ENCODE measurements at places on chromosomes 6 and 20.

GRCh38 chr6:70103798-70104197 is 199.1 kb downstream of the COL9A1 start:
- no peak for DNase-seq

DNA sequence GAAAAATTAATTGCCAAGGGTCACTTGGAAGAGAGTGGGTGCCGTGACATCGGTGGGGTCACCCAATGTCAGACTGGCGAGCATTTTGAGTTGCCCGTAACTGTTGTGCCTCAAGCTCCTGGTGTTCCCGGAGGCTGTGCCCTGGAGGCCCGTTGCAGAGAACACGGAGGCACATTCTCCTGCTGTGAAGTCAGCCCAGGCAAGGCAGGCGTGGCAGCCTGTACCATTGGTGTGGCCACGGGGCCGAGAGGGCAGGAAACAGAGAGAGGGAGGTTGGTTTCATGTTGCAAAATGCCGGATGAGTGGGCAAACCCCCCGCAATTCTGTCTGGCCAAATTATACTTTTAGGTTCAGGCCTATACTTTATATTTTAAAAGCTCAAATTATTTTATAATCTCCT is 81.2 kb downstream of the THBS2 start:
- peak; percentile 69 for DNase-seq

DNA sequence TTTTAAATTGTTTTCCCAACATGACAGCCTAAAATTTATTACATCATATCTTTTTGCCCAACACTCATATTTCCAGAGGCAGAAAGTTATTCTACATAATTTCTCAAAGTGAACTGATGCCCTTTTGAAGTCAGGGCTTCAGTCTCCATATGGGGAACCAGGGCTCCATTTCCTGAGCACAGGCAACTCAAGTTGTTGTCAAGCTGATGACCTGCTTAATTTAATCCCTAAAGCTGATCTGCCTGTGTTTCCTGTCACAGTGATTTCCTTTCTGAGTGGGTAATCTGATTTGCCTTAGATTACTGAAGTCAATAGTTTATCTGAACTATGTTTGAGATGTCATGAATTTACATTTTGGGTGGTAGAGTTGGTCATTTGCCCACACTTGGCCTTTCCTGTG is 932.1 kb upstream of the MANEA start:
- no peak for DNase-seq

DNA sequence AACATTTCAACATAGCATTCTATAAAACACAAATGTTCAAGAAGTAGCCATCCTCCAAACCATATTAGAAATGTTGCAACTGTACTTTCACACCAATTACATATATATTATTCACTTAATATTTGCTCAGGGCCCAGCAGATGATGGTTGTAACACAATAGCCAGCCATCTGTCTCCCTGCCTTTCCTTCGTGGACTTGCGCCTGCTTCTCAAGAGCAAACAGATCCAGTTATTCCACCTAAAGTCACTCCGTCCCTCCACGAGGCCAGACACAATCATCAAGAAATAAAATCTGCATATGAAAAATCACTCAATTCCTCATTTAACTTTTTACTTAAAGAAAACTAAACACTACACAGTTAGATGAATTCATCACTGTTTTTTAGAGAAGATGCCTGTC is 160.4 kb downstream of the RALGAPA2 start:
- DNase-seq, result no peak

GRCh38 chr6:166275714-166276166 is 32.5 kb downstream of the PRR18 start:
- DNase-seq, result no peak

DNA sequence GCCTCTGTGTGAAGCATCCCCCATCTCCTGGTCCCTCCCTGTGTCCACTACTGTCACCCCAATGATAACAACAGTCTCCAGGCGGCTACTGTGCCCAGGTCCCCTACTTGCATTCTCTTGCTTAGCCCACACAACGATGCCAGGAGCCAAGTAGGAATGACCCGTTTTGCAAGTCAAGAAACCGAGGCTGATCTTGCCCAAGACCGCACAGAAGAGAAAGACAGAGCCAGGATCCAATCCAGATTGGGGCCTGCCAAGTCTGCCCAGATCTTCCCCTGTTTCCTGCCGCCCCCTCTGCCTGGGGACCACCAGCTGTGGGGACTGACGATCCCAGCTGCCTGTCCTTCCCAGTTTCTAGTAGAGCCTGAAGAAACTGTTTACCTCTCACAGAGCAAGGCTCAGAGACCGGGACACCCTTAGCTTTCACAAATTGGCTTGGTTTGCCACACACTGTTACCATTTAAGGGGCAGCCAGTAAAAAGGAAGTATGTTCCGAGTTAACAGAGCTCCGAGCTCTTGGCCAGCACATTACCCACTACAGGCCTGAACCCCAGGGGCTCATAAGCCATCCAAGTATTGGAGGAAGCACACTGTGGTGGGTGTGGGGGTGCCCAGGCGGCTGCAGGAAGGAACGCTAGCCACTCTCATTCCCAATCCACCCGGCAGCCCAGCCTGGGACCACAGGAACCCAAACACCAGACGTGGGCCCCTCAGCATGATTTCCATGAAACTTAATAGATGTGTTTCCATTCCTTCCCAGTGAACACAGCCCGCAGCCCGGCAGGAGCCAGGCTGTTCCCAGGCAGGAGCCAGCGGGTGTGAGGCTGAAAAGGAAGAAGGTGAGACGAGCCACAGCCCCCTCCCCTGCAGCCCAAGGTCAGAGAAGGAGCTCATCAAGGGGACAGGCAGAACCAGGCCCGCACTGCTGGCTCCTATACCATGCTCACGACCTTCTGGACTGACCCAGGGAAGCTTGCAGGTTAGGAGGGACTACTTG is 7.9 kb downstream of the KIAA1755 start:
- DNase-seq, result no peak

GRCh38 chr6:138430361-138431145 is 26.5 kb downstream of the HEBP2 start:
- no peak for DNase-seq

DNA sequence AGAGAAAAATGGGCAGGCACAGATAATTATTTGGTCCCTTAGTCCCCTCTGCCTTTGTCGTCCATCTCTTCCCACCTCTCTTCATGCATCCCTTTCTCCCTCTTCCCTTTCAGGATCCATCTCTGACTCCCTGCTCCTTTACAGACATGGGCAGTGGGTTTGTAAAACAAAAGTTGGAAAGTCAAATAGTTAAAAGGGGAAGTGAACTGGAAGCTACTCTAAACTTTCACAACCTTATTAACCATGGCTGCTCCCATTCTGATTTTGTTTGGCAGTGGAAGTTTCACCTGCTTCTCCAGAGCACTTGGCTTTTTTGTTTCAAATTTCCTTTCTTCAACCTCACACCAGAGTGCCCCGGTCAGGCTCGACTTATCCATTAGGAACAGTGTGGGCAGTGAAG is 1.2 kb downstream of the HLA-DQA2 start:
- DNase-seq, result no peak

GRCh38 chr6:34638834-34639736 is 57.5 kb downstream of the ILRUN start:
- DNase-seq, result no peak

DNA sequence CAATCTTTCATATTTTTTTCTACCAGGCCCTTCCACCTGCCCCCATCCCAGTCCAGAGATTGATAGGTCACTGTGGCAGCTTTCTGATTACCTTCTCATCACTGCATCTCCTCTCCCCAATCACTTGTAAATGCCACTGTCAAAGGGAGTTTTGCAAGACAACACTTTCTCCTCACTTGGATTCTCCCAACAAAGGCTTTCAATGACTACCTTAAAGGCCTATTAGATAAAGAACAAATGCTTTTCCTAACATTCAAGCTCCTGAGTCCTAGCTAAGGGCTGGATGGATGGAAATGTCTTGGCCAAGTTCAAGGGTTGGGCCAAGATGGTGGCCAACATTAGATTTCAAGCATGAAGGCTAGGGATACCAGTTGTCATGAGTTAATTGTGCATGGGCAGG is 55.3 kb downstream of the UNC5CL start:
- no peak for DNase-seq

GRCh38 chr6:50211582-50211981 is 161.9 kb upstream of the DEFB112 start:
- no peak for DNase-seq

DNA sequence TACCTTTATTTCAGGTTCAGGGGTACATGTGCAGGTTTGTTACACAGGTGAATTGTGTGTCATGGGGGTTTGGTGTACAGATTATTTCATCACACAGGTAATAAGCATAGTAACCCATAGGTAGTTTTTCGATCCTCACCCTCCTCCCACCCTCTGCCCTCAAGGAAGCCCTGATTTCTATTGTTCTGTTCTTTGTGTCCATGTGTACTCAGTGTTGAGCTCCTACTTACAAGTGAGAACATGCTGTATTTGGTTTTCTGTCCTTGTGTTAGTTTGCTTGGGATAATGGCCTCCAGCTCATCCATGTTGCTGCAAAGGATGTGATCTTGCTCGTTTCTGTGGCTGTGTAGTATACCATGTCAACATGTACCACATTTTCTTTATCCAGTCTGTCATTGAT is 66.0 kb downstream of the STK4 start:
- DNase-seq, result no peak

- no peak for DNase-seq
These were observed 331.5 kb downstream of the SAMD5 start for GRCh38 chr6:147839708-147840610.

DNA sequence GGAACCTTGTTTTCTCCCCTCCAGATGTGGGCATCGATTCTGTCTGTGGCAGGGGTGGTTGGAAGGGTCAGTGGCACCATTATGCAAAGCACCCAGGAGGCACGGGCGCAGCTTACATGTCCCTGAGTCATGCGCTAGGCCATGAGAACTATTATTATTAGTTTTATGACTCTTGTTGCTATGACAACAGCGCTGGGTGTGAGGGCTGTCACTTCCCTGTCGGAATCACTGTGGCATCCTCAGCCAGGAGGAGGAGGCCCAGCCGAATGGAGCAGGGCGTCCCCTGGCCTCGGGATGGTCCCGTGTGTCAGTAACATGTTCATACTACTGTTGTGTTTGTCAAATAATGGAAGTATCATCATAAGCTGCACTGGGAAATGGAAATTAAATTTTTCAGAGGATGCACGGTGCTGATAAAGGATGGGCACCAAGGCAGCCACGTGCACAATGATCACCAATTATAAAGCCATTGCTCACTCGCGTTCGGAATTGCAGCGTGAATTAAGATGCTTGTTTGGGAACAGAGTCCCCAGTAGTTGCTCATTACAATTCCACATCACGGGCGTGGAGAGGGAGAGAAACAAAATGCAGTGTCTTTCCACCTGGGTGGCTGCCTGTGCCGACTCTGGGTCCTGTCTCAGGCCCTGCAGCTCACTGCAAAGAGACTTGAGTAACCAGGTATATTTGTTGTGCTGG is 247.9 kb downstream of the CDH4 start:
- DNase-seq, result no peak

GRCh38 chr6:64811119-64811518 is 895.9 kb downstream of the EYS start:
- DNase-seq, result no peak

DNA sequence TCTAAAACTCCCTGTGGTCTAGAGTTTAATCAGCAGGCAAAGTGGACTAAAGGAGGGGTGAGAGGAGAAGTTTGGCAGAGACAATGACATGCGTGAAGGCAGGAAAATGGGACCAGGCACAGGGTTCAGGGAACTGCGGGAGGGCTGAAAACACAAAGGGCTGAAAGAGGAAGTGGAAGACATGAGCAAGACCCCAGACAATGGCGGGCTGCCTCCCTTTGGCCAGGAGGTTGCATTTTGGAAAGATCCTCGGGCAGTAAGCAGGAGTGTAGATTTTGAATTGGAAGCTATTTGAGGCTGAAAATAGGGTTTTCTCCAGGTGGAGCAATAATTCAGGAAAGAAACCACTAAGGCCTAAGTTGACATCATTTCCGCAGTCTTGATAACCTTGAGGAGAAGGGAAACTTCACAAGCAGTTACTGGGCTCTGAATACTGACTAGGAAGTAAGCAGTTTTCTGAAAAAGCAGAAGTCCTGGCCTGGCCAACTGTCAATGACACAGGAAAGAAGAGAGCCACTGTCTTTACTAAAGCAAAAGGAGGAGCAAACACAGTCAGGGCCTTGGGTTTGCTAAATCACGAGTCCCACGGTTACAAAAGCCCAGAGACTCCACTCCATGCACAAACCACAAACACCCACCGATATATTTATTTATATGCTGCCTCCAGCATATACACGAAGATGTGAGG is 3.4 kb downstream of the LY86 start:
- no peak for DNase-seq

- DNase-seq, result no peak
These were observed 127.2 kb downstream of the F13A1 start for GRCh38 chr6:6193221-6193745.

GRCh38 chr6:88574031-88574430 is 389.4 kb downstream of the RNGTT start:
- no peak for DNase-seq

- DNase-seq, result no peak
These were observed 952 bp upstream of the TAAR6 start for GRCh38 chr6:132569170-132569569.

- no peak for DNase-seq
These were observed 50.0 kb upstream of the PLEKHG1 start for GRCh38 chr6:150549674-150550101.

GRCh38 chr6:117231466-117231865 is 33.9 kb upstream of the VGLL2 start:
- DNase-seq, result no peak

DNA sequence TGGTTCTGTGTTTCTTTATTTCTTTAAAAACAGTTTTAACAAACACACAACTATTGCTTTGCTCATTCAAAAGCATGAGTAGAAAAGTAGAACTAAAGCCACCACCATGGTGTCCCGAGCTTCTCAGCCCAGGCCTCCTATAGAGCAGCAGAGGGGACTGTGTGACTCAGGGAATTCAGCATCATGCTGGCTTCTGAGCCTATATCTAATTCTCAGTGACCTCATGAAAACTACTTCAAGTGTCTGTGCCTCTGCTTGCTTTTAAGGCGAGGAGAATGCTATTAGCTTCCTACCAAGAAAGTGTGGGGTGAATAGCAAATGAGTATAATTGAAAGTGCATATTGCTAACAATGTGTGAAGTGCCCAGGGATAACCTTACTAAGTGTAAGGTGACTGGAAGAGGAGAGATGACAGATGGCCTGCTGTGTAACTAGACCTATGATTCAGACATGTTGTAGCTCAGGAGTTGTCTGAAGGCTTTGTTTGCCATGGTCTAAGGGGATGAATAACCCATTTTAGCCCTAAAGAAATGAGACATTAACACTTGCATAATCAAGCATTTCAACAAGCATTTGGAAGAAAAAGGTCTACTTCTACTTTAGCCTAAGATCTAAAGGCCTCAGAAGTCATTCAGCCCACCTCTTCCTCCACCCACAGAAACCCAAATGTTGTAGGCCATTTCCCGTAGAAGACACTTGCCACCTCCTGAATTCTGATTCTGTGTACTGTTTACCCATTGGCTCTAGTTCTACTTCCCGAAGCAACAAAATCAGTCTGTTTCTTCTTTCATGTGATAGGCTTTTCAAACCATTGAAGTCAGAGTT is 121.5 kb upstream of the ARG1 start:
- no peak for DNase-seq

Data from AG09319 (cell line).